ENCODE measurements at places on chromosomes 6 and 20.

DNA sequence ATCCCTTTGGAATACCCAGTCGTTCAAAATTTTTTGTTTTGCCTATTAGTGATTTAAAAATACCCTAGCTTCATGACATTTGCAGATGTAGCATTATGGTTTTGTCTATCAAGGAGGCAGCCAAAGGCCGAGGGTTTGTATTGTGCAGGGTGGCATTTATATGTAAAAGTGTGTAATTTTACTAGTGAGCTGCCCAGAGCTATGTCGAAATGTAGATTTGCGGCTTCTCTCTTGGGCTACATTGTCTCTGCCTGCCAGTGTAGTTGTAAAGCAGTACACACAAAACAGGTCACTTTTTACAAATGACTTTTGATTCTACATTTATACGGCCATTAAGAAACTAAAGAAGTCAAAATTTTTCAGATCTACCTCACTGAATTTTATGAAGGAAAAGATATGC lies 87.7 kb downstream of the TSHZ2 start:
- DNase-seq: no peak

GRCh38 chr6:44898296-44898930 lies 429.7 kb upstream of the RUNX2 start:
- DNase-seq: no peak

- DNase-seq: no peak
These were observed 875.9 kb downstream of the HACE1 start for GRCh38 chr6:103983860-103984259.

DNA sequence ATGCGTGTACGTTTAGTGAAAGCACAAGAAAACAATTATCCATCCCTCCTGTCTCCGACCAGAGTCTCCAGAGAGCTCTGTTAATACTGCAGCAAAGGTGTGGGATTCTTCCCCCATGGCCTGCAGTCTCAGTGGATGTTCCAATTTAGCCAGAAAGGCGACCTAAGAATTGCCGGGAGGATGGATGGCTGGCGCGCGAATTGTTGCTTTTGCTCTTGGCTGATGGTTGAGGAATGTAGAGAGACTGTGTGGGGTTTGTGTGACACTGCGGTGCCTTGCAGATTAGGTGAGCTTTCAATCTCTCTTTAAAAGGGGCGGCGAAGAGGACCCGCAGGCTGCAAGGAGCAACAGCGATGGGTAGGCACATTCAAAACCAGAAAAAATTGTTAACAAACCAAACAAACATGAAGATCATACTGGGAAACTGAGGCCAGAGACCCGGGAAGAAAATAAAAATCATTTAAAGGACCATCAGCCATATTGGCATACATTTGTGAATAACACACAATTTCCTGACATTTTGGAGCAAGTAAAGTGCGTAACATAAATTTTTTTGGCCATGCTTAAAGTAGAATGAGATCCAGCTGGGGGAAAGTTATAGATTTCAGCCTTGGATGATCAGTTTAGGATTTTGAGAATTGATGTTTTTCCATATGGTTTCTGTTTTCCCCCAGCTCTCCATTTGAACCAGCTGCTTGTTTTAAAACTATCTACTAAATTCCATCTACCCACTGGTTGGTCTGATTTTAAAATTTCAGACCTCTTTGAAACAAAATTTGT lies 46.3 kb downstream of the GNAS start:
- no peak for DNase-seq

GRCh38 chr6:13012296-13012695 lies 295.7 kb downstream of the PHACTR1 start:
- DNase-seq: no peak

- no peak for DNase-seq
These were observed 31.8 kb upstream of the ULBP3 start for GRCh38 chr6:150100745-150101144.

DNA sequence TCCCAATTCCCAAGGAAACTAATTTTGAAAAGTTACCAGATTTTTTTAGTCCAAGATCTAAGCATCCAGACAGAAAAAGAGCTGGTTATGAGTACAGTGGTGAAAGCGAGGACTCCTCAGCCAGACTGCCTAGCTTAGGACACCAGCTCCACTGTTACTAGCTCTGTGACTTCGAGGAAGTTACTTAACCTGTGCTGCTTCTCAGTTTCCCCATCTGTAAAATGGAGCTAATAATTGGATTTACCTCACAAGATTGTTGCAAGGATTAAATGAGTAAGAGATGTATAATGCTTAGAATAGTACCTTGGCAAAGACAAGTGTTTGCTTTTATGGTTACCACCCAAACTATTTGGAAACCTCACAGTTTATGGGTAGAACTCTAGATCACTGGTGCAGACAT lies 1.1 kb downstream of the NT5DC1 start:
- no peak for DNase-seq

GRCh38 chr6:109299776-109300564 lies 82.3 kb downstream of the CD164 start:
- no peak for DNase-seq

DNA sequence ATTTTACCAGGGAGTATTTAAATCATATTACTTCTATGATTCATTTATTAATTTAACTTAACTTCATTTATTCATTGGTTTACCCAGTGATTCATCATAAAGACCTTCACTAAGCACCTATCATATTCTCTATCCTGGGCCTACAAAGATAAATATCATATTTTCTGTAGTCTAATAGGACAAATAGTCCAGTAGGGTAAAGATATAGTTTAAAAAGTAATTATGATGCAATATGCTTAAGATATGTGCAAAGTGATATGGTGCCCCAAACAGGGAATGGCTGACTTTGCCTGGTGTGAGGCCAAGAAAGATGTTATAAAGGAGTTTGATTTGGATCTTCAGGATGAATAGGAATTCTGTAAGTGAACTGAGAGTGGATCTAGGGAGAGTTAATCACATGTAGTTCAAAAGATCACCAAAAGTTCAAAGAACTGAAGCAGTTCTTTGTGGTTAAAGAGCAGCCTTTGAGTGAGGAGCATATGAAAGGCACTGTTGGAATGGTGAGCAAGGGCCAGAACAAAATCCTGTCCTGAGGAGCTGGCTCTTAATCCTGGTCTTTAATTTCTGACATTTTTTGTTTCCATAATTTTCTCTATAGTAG lies 45.5 kb downstream of the MLIP start:
- no peak for DNase-seq

DNA sequence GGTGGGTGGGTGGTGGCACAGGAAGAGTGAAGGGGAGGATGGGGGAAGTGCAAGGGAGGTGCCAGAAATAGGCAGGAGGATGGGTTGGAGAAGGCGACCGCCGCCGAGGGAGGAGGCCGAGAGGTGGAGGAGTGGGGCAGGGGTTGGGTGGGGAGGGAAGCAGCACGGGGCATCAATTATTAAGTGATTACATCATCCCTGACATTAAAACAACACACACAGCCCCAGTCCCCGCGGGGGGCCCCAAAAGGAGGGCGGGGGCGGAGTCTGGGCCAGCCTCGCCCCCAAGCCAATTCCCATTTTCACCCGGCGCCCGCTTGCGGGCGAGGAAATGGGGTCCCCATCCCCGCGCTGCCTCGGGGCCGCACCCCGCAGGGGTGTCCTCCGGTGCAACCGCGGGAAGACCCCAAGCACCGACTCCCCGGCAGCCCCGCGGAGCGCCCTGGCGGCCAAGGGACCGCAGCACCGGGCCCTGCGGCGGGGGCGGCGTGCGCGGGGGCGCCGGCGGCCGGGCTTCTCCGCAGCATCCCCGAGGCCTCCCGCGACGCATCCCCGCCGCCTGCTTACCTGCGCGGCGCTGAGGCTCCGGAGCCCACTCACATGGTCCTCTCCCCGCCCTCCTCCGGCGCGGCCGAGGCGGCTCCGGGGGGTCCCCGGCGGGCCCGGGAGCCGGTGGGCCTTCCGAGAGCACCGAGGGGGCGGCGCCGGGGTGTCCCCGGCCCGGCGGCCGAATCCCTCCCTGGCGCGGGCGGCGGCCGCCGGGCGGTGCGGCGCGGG lies 663 bp downstream of the FYN start:
- peak; percentile 42 for DNase-seq

All from activated naive CD8-positive, alpha-beta T cell treated with anti-CD3 and anti-CD28 coated beads, Interleukin-2, amount 50 U/mL, for 16 hours (primary cell).